ENCODE measurements at places on chromosomes 5 and 9. TPM values are rescaled to one million over a fixed set of nuclear protein-coding genes. Genes with fewer than 3 reads are reported as not detected.

DNA sequence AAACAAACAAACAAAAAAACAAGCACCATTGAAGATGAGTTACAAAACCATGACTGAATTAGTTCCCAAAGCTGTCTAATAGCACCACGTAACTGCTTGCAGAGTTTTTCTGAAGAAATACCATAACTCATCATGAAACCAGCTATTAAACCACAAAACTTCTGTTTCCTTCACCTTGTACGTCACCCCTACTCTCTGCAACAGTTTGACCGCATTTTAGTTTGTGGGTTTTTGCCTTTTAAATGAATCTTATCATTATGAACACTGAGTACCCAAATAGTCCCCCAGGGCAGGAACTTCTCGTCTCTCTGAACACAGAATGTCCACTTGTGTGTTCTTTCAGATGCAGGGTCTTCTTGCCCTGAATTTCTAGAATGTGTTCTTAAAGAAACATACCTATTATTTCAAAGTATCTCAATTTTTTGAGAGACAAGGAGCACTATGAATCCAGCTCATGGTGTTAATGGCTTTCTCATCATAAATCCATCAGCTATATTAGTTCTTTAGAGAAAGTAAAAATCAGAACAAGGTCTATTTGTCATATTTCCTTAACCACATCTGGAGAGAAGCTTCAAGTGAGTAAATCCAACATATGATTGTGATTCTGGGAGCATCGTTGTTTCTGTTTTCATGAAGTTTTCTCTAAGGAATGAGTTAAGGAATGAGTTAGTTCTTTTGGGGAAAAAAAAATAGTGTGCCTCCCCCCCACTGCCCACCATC, 210.6 kb downstream of the AUH start:
- DNase-seq = no peak

The CCDC180 gene
- total RNA-seq = 5.8 TPM

DNA sequence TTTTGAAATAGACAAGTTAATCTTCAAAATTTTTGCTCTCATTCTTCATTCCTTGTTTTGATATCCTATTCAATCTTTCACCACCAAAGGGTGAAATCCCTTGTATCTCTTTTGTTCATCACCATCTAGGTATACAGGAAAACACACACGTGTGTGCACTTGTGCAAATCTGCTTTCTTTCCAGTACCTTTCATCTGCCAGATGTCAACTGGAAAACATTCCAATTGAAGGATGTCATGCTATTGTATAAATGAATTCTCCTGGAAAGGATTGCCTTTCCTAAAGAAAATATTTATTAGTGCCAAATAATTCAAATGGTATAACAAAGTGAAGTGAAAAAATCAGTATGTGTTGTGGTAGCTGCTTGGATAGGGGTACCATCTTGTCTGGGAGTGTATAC, 123.7 kb downstream of the RANBP17 start:
- no peak for DNase-seq

- no peak for DNase-seq
Measured at GRCh38 chr9:117787746-117788145, 83.5 kb downstream of the TLR4 start.

DNA sequence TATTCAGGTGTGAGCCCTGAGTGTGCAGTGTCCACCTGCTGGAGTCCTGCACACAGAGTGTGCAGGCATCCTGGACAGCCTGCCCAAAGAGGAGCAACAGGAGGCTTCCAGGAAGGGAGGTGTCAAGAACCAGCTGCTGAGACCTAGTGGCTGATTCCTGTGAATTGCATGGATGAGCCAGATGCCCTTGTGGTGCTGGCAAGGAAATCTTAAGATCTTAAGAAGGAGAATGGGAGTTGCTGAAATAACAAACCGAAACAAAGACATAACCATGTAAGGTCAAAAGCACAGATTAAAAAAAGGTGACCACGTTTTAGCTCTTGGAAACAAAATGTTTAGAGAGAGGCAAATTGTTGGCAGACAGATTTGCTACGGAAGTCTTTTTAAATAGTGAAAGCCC, 29.3 kb upstream of the RPS23 start:
- no peak for DNase-seq

GRCh38 chr5:118679264-118679940, 308.9 kb downstream of the DTWD2 start:
- no peak for DNase-seq

DNA sequence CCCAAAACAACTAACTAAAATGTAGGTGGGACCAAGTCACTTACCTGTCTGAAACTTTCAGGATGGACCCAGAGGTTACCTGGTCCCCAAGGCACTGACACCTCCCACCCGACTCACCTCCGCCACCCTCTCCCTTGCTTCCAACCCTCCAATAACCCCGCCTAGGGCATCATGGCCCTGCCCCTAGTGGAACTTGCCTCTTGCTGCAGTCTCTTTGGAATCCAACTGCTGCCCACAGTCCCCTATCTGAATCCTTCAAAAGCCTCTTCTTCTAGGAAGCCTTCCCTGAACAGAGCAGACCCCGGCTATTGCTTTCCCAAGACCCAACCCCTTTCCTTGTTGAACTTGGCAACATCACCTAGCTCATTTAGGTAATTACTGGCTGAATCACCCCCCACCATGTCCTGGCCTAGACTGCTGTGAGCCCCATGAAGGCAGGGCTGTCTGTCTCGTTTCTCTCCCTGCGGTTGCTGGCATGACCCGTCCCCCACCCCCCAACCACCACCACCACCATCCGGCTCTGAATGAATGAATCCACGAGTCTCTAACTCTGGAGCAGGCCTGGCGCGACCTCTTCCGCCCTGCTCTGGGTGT, 9.4 kb downstream of the CRB2 start:
- no peak for DNase-seq

GRCh38 chr9:123265833-123266232, 2.6 kb downstream of the STRBP start:
- no peak for DNase-seq

GRCh38 chr5:179485845-179486575, 64.3 kb upstream of the RUFY1 start:
- DNase-seq = no peak

The FAM151B gene
- total RNA-seq = not detected

DNA sequence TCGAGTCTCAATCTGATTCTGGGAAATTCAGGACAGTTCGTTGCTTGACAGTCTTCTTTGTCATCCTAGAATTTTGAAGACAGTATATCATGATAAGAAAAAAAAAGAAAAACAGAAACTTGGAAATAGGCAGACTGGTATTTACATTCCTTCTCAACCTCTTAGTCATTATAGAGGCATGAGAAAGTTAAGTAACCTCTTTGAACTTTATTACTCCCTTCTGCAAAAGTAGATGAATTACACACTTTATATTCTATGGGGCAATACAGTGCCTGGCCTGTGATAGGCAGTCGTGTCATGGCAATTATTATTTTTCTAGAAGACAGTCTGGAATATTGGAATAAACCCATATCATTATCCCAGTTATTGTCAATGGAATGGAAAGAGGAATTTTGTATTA, 828.9 kb downstream of the TLR4 start:
- DNase-seq = no peak

The DNAI1 gene
- not detected for total RNA-seq

The PDCD1LG2 gene
- total RNA-seq = 1.0 TPM

- no peak for DNase-seq
Measured at GRCh38 chr9:135840107-135840506, 67.2 kb downstream of the CAMSAP1 start.

The PCDHB4 gene
- total RNA-seq = not detected

DNA sequence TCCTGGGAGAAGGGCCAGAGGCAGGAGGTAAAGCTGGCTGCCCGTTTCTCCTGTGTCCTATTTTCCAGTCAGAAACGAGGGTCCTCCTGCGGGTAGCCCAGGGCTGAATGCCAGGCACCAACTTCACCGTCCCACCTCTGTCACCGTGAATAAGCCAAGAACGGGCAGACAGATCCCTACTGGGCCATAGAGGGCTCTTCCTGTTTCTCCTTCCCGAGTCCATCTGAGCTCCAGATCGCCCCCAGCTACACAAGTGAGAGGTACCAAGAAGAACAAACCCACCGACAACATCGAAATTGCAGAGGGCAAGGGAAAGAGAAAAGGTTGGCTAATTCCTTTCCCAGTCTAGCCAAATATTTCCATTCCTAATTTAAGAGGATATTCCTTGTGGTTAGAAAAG, 93.7 kb downstream of the SPOCK1 start:
- DNase-seq = no peak

DNA sequence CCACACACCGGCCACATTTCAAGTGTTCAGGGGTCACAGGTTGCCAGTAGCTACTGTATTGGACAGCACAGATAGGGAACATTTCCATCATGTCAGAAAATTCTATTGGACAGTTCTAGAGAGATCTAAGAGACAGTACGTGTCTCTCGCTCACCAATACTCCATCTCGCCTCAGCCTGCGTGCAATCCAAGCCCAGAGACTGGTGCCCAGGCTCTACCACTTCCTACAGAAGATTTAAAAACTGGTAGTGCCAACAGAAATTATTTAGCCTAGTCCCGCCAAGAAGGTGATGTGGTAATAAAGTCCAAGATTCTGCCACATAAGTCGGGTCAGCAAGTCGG, 390 bp upstream of the SNX2 start:
- DNase-seq = no peak

The LVRN gene
- total RNA-seq = not detected

DNA sequence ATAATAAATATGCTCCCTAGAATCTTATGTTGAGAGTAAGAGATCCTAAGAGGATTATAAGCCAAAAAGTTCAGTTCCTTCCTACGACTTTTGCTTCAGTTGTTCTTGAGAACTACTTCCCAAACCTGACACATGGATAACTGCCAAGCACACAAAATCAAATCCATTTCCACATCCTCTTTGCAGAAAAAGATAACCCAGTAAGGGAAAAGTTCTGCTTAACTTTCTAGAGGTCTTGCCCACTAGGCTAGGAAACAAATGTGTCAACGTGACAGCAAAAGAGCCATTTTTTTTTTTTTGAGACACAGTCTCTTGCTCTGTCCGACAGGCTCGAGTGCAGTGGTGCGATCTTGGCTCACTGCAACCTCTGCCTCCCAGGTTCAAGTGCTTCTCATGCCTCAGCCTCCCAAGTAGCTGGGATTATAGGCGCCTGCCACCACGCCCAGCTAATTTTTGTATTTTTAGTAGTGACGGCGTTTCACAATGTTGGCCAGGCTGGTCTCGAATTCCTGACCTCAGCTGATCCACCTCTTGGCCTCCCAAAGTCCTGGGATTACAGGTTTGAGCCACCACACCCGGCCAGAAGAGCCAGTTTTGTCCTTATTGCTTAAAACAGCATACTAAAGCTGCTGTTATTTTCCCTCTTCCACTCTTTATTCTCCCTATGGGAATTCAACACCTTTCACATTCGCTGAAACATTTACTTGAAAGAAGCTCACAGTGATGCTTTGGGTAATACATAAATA, 24.2 kb downstream of the CSNK1A1 start:
- DNase-seq = no peak

The FOXD4L3 gene
- not detected for total RNA-seq

DNA sequence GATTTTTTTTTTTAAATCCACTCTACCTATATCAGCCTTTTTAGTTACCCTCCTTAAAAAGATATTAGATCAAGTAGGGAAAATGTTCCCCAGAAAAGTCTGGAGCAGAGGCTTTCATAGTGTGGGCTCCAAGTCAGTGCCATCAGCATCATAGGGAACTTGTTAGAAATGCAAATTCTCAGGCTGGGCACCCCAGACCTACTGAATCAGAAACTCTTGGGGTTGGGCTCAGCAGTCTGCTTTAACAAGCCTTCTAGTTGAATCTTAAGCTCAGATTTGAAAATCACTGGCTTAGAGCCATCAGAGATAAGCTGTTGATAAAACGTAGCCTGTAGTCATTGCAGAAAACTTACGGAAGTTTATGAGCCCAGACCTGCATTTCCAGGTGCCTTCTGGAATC, 140.1 kb downstream of the TMEM38B start:
- DNase-seq = no peak

DNA sequence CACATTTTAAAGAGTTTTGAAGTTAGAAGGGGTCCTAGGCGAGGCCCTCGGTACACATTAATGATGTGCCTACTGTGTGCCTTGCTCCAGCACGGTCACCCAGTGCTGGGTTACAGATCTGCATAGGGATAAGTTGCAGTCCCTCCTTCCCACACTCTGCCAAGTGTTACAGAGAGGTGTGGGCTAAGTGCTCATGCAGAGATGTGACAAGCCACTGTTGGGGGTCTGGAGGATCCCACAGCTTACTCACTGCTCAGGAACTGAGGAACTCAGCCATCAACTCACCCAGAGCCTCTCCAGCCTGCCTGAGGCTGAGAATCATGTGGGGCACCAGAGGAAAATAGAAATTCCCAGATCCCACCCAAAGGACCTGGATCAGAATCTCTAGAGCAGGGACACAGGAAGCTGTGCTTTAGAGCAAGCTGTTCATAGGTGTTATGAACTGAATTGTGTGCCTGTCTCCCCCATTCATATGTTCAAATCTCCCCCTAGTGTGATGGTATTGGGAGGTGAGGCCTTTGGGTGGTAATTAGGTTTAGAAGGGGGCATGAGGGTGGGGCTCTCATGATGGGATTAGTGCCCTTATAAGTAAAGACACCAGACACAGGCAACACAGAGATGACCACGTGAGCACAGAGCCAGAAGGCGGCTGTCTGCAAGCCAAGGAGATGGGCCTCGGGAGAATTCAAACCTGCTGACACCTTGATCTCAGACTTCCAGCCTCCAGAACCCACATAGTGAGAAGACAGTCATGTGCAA, 164.1 kb downstream of the HSD17B3 start:
- DNase-seq = no peak

- no peak for DNase-seq
Measured at GRCh38 chr9:114117996-114118830, 19.1 kb upstream of the KIF12 start.

- no peak for DNase-seq
Measured at GRCh38 chr5:939368-939767, 46.7 kb downstream of the TRIP13 start.

GRCh38 chr5:111976705-111977435, 219.9 kb upstream of the NREP start:
- DNase-seq = no peak

DNA sequence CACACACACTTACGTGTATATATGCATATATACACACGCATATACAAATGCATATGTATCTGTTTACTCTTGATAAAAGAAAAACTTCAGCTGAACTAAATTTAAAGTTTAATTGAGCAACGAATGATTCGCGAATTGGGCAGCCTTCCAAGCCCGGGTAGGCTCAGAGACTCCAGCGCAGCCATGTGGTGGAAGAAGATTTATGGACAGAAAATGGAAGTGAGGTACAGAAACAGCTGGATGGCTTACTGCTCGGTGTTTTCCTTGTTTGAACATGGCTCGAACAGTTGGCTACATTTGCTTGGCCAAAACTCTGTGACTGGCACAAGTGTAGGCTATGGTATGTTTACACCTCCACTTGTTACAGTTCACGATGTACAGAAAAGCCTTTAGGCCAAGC, 239.3 kb upstream of the PRDM9 start:
- DNase-seq = no peak

The CARD9 gene
- 0.61 TPM for total RNA-seq

DNA sequence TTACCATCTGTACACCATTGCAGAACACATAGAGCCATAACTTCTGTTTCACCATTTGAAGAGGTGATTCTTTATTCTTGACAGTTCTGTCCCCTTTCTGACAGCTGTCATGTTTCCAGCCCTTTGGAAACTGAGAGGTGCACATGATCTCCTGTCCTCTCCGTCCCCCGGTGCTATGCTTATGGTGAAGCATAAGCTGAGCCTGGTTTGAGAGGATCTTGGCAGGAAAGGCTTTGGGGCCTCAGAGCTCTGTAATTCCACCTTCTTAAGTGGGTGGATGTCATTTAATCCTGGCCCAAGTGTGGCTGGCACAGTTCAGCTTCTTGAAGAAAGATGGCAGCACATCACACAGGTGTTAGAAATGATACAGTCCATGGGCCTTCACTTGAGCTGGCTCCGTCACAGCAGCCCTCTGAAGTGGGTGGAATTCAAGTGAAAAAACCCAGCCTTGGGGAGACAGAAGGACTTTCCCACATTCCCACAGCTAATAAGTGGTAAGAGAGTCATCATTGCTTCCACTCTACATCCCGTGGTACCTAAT, 30.7 kb upstream of the GRPEL2 start:
- DNase-seq = no peak

All from activated naive CD8-positive, alpha-beta T cell treated with anti-CD3 and anti-CD28 coated beads, Interleukin-2, amount 10 ng/mL, durations not matched to agents 7 days and 5 days (primary cell).